ENCODE measurements at places on chromosomes 4 and X. TPM values are rescaled to one million over a fixed set of nuclear protein-coding genes. Genes with fewer than 3 reads are reported as not detected.

TMSB15A gene
- not detected for total RNA-seq

HSFX3 gene
- total RNA-seq = not detected

TADA2B gene
- total RNA-seq = 31.8 TPM

RASSF6 gene
- 1.4 TPM for total RNA-seq

DNA sequence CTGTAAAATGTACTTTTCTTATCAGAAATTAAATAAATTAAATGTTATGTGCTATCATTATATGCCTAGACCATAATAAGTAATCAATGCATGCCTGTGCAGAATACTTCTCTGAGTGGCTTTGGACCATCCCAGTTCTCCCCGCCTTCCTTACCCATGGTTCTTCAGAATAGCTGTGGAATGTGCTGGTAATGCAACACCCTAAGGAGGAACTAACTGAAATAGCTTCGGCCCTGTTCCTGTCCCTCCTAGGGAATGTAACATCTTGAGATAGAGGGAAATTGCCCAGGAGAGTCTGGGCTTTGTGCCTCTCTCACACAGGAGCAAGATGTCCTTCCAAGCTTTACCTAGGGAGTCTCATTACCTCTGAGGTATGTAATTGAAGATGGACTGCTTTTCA, 693.6 kb upstream of the HS3ST1 start:
- no peak overlapping the region for H3K4me3 ChIP-seq
- H3K4me1 ChIP-seq = no peaks in the 10 kb centered on the region
- no peaks in the 10 kb centered on the region for H3K27me3 ChIP-seq
- DNase-seq = no peak
- H3K27ac ChIP-seq = no peak overlapping the region
- no peaks in the 10 kb centered on the region for H3K36me3 ChIP-seq

DNA sequence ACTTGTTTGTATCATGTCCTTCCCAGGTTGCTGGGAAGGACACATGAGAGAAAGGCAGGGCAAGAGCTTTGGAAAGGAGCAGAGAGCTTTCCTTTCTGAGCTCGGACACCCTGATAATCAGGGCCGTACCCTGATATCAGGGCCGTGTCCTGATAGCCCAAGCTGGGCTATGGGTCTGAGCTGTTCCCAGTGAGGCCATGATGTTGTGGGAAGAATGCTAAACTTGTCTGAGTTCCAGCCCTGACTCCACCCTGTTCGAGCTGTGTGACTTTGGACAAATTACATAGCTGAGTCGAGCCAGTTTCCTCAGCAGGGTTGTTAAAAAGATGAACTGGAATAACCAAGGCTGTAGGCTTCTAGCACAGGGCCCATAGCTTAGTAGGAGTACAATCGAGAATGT, 3.3 kb upstream of the CXCR3 start:
- no peaks in the 10 kb centered on the region for H3K36me3 ChIP-seq
- no peak overlapping the region for H3K4me3 ChIP-seq
- no peaks in the 10 kb centered on the region for H3K27me3 ChIP-seq
- H3K4me1 ChIP-seq = peaks cover 31% of the 10 kb centered on the region
- no peak for DNase-seq
- H3K27ac ChIP-seq = peak overlapping the region; percentile 95

GRCh38 chr4:128455480-128455879, 167.9 kb upstream of the PGRMC2 start:
- H3K4me1 ChIP-seq = peaks cover 2% of the 10 kb centered on the region
- H3K4me3 ChIP-seq = no peak overlapping the region
- peaks cover 16% of the 10 kb centered on the region for H3K27me3 ChIP-seq
- no peaks in the 10 kb centered on the region for H3K36me3 ChIP-seq
- H3K27ac ChIP-seq = no peak overlapping the region

GRCh38 chr4:111610681-111611080, 534.6 kb upstream of the FAM241A start:
- no peak overlapping the region for H3K4me3 ChIP-seq
- DNase-seq = no peak
- no peak overlapping the region for H3K27ac ChIP-seq
- no peaks in the 10 kb centered on the region for H3K27me3 ChIP-seq
